ENCODE measurements at places on chromosomes 5 and 9.

DNA sequence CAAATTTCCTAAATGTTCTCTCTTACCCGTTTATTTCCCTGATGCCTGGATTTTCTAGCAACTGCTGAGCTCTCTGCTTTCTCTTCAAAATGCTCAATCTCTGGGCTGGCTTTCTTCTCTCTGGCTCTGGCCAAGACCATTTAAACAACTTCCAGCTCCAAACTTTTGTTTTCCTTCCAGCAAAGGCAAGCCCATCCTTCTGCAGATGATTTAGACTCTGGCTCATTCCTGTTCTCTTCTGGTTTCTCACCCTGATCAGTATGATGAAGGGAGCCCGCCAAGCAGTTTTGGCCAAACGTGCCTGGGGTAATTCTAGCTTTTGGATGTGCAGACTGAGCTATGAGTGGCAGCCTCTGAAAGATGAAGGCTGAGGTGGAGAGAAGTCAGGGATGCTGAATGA is 78.1 kb downstream of the HSPA4 start:
- no peak for DNase-seq

- DNase-seq: no peak
These were observed 764.5 kb downstream of the EFNA5 start for GRCh38 chr5:106906199-106906598.

GRCh38 chr5:95151694-95152093 is 133.2 kb downstream of the MCTP1 start:
- DNase-seq: no peak

- DNase-seq: no peak
These were observed 334.8 kb downstream of the DRD1 start for GRCh38 chr5:175109058-175109755.

GRCh38 chr5:132677191-132677590 is 3.4 kb downstream of the IL4 start:
- DNase-seq: no peak

- no peak for DNase-seq
These were observed 98.6 kb downstream of the RXRA start for GRCh38 chr9:134424818-134425217.

DNA sequence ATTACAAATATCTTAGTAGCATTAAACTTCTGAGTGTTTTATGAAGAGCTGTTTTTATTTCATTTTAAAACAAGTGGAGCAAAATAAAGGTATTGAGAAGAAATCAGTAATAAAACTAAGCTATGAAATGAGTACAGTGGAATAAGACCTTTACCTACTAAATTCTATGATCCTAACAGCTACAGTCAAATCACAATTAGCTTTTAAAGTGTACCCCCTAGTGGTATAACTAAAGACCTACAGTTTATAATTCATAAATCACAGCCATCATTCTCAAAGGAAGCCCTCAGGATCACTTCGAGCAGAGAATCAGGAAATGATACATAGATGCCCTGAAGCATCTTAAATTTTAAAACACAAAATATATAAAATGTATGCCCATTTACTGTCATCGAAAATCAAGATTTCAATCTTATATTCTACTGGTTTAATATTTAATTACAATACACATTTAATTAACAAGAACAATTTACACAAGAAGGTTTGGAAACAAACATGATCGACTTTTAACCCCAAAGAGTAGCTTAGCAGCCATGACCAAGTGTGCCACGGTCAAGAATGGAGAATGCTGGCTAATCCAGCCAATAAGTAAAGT is 12.3 kb downstream of the CCNH start:
- DNase-seq: no peak

DNA sequence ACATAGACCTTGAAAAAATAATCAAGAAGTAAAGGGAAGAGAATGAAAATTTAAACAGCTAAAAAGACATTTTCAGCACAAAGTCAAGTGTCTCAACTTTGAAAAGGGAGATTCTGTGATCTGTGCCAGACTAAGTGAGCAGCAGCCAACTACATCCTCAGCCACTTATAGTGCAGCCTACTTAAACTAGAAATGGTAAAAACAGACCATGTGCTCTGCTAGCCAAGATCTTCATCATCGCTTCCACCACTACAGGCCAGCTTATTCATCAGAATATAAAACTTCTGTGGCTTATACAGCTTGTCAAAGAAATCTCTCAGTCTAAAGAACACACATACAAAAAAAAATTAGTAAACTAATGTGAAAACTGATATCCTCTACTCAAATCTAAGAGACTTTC is 63.5 kb downstream of the CEMIP2 start:
- DNase-seq: no peak

DNA sequence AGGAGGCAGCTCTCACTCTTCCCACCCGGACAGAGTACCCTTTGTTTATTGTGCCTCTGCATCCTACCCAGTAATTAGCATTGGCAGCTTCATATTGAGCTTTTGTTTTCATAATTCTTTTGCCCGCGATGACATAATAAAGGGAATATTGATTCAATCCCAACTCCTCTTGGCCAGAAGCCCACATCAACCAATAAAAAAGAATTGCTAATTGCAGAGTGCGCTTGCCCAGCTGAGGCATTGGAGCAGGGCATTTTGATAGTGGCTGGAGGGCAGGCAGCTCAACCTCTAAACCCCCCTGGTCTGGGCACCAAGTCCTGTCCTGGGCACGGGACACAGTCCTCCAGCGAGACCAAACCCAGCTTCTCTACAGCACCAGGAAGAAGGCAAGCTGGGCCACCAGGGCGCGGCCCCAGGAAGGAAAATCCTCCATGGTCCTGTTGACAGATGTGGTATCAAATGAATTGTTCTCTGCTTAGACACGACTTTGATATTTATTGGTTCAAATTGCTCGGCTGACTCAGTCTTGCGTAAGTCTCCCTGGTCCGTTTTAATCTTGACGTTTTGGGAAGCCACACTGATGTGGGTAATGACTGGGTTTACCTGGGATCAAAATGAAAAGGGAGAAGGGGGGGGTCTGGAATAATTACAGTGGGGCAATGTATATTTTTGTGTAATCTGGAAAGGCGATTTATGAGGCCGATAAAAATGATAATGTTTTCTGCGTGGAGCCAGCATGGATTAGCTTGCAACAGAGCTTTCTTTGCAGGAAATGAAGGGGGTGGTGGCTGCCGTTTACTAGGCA is 220.7 kb upstream of the MSX2 start:
- no peak for DNase-seq

DNA sequence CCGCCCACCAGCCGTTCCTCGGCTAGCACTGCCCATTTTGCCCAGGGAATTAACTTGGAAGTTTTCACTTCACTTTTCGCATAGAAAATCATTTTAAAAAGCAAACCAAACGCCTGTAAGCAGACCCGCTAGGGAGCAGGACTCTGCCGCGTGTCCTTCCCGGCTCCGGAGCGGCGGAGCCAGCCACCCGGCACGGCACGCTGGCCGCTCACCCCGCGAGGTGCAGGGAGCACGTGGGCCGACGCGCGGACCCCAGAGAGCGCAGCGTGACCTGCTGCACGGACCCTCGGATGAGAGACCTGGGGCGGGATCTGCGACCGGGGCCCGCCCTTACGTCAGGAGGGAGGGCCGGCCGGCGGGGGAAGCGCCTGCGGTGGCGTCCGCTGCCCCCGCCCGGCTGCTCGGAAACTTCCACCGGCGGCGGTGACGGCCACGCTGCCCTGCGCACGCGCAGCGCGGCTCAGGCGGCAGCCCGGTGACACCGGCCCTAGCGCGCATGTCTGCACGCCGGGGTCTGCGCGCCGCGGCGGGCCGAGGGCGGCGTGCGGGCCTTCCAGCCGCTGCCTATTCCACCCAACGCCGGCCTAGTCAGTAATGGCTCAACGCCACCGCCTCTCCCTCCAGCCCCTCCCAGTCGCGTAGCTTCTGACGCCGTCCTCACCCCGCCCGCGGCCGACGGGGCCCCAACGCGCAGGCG is 507 bp upstream of the TENT4A start:
- DNase-seq: no peak

- no peak for DNase-seq
These were observed 55.3 kb upstream of the ANGPTL2 start for GRCh38 chr9:127177665-127178265.

DNA sequence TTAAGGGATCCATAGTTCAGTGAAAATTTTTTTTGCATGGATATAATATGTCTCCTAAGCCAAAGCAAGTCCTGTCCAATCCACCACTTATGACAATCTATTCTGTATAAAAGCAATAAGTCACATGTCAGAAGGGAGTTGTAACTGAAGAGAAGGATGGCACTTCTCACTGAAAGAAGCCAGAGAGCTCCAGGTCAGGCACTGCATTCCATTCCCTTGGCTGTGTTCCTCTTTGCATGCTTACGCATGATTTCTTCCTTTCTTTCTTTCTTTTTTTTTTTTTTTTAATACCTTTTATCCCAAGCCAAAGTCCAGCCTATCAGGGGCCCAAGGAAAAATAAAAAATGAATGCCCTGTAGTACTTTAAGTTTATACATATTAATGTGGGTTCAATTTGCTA is 39.8 kb downstream of the MAMDC2 start:
- no peak for DNase-seq

GRCh38 chr5:94830520-94830919 is 212.1 kb downstream of the SLF1 start:
- no peak for DNase-seq

- DNase-seq: no peak
These were observed 4.4 kb downstream of the MUSK start for GRCh38 chr9:110672873-110673510.

Measured in stimulated activated CD4-positive, alpha-beta T cell treated with anti-CD3 and anti-CD28 coated beads, Interleukin-1b, Interleukin-23, amount 100 ng/mL, for 1 hour (primary cell).